ENCODE measurements at places on chromosomes 1 and 21. TPM values are rescaled to one million over a fixed set of nuclear protein-coding genes. Genes with fewer than 3 reads are reported as not detected.

DNA sequence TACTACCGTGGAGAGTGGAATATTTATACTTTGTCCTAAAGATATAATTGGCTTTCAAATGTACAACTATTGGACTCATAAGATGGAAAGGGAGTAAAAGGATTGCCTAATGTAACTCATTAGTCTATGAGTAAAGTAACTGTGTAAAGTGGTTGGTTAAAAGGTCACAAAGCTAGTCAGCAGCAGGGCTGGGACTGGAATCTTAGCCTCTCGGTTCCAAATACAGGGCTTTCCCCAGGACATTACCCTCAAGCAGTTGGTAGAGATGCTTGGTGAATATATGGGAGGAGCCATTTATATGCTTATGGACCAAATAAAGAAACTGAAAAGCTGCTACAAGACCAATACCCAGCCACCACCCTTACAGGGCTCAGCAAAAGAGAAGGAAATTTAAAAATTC, 283.7 kb downstream of the HLX start:
- no peak for DNase-seq

- no peak for DNase-seq
These were observed 89.2 kb downstream of the TTLL7 start for GRCh38 chr1:83909687-83910086.

DNA sequence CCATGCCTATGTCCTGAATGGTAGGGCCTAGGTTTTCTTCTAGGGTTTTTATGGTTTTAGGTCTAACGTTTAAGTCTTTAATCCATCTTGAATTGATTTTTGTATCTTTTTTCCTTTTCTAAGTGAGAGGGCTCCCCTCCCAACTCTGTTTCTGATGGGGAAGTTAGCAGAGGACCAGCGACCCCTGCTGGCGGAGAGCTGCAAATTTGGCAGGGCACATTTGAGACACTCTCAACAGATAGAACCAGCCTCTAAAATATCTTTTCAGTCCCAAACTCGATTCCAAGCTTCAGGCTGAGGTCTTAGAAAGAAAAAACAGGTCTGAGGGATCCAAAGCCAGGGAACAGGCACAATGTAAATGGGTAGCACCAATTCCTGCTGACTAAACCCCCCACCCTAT, 32.5 kb downstream of the LRRC3 start:
- no peak for DNase-seq

DNASE2B gene
- total RNA-seq = not detected

SH2D2A gene
- 1.1 TPM for total RNA-seq

ADCY10 gene
- 0.54 TPM for total RNA-seq
